ENCODE measurements at places on chromosomes 5 and 9.

DNA sequence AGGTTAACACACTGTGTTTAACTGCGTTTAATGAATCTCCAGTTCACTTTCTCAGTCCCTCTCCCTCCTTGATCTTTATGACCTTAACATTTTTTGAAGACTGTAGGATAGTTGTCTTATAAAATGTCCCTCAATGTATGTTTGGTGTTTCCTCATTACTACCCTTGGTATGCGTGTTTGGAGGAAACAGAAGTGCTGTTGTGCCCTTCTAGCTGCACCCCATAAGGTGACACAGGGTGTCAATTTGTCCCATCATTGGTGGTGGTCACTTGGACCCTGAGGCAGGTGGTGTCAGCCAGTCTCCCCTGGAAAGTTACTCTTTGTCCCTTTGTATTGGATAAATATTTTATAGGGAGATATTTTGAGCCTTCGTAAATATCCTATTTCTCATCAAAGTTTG is 52.3 kb downstream of the RAD23B start:
- no peak for DNase-seq

DNA sequence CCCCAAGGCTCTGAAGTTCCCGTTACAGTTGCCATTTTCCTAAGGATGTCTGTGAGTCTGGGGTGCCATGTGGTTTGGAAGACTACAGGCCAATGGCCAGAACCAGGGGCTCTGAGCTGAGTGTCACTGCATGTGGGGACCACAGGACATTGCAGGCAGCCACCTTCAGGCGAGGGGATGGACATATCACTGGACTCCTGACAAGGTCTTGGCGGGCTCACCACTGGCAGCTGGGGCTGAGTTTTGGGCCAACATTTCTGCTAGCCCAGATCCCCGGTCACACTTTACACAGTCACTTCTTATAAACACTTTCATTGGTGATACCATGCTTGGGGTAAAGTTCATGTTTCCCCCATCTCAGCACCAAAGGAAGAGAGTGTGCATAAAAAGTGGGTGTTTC is 109.8 kb downstream of the RASGRF2 start:
- no peak for DNase-seq

- DNase-seq, result no peak
Observed at GRCh38 chr9:4389755-4390154, 89.9 kb upstream of the GLIS3 start.

- DNase-seq, result peak; percentile 11
Observed at GRCh38 chr5:85049020-85049419, 664.3 kb upstream of the EDIL3 start.

- no peak for DNase-seq
Observed at GRCh38 chr9:92968081-92968480, 20.8 kb downstream of the FGD3 start.

GRCh38 chr9:108671794-108672193 is 184.0 kb downstream of the ACTL7B start:
- DNase-seq, result no peak

DNA sequence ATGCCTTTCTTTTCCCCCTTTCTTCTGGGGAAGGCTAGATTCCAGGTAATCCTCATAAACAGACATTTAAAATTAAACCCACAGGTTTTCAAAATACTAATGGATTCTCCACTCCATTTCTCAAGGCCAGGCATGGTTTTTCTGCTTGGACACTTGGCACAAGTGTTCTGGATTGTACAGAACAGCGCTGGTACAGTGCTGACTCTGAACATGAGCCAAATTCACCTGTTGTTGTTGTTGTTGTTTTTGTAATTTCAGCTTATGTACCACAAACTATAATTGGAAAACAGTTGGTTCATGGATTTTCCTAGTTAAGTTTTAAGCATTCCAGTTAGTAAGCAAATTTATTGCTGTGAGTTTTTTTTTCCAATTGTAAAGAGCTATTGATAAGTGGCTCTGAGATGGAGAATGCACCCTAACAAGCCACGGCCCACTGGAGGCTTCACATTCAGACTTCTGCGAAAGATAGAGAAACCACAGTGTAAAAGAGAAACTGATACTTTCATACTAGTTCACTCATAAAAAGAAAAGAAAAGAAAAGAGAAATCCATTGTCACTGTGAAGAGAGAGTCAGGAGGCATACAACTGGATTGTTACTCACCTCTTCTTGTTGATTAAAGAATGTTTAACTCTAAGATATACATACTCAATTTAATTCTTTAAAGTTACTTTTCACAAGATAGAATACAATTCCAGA is 16.2 kb upstream of the ITGA1 start:
- peak; percentile 24 for DNase-seq

DNA sequence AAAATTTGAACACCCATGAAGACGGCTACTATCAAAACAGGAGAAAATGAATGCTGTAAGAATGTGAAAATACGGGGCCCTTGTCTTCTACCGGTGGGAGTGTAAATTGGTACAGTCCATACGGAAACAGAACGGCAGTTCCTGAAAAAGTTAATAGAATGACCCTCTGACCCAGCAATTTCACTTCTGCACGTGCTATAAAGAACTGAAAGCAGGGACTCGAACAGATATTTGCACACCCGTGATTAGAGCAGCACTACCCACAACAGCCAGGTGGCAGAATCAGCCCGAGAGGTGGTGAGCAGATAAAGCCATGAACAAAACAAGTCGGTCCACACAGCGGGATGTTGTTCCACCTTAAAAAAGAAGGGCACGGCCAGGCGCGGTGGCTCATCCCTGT is 22.6 kb upstream of the SLC12A7 start:
- peak; percentile 66 for DNase-seq

- DNase-seq, result peak; percentile 89
Observed at GRCh38 chr5:132298298-132299212, 4.4 kb downstream of the SLC22A4 start.

GRCh38 chr5:174177531-174177930 is 132.0 kb downstream of the NSG2 start:
- DNase-seq, result no peak

DNA sequence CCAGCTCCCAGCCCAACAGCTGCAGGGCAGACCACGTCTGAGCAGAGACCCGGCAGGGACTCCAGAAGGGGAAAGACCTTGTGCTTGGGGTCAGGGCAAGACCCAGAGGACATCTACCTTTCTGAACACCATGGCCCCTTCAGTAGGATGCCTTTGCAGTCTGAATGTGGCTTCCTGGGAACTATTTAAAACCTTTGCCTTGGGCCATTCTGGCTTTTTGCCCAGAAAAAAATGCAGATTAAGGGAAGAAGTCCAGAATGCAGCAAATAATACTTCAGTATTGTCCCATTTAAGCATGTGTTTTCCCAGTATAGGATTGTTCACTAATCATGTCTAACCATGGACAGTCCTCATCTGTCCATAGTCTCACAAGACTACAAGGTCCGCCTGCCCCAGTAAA is 67.5 kb upstream of the ERCC6L2 start:
- no peak for DNase-seq

- DNase-seq, result no peak
Observed at GRCh38 chr9:68492806-68493205, 47.9 kb downstream of the TMEM252 start.

- peak; percentile 12 for DNase-seq
Observed at GRCh38 chr9:113863345-113863744, 12.8 kb upstream of the ZNF618 start.

DNA sequence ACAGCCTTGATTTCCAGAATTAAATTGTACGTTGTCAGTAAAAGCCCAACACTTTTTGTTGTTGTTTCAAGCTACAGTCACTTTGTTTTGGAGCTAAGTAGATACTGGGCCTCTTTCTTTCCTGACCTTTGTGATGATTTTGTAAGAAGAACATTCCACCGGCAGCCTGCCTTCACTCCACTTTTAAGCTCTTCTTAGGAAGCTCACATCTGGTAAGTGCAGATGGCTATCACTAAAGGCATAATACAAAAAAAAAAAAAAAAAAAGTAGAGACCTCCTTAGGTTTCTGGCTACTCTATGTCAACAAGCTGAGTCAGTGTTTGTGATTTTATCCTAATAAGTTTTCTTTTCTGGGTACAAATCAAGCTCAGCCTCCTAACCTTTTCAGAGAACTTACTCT is 1922.1 kb upstream of the WWC1 start:
- DNase-seq, result no peak

GRCh38 chr9:121317737-121318630 is 50.0 kb downstream of the GSN start:
- DNase-seq, result no peak

DNA sequence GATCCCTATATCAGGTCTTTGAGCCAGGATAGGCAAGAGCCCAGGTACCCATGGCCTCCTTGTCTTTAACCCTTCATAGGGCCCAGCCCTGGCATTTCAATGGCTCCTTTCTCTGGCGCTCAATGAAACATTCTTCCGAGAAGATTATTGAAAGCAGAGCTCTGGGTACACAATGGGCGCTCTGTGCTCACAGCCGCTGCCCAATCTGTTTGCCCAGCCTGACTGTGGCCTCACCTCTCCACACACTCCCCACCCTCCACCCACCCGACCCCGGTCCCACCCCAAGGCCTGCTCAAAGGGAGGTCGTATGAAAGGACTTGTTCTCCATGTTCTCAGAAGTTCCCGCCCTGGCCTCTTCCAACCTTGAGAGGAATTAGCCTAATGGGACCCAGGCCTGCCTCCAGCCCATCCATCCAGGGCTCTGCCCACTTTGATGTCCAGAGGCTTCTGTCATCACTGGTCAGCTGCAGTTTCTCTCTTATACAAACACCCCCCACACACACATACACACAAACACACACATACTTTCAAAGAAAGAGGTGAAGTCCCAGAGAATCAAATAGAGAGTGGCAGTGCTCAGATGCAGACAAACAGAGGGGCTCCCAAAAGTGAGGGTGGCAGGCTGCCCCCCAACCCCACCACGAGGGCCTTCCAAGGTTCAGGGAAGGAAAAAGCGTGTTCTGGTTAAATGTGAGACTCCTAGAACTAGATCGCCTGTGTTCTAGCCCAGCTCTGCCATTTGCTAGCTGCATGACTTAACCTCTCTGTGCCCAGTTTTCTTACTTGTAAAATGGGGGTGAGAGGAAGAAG is 5.1 kb upstream of the ARSI start:
- no peak for DNase-seq

- DNase-seq, result peak; percentile 21
Observed at GRCh38 chr5:143251190-143251589, 152.3 kb downstream of the NR3C1 start.

DNA sequence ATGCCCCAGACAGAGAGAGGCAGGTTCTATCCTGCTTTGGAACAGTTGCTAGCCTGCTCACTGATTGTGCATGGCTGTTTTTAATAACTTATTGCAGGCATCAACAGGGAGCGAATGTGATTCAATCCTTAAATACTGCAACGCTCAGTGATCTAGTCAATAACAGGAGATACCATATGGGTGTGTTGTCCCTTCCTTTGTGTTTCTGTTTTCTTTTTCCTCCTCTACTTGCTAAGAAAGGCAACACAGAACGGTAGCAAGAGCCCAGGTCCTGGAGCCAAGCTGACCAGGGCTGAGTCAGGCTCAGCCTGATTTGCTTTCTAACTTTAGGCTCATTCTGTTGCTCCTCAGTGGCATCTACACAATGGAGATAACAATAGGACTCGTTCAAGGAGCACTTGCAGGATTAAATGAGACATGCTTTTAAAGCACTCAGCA is 98.6 kb upstream of the EQTN start:
- no peak for DNase-seq

GRCh38 chr5:54311176-54311677 is 854 bp upstream of the ARL15 start:
- no peak for DNase-seq

- DNase-seq, result no peak
Observed at GRCh38 chr9:5820425-5820824, 12.5 kb downstream of the ERMP1 start.

- peak; percentile 95 for DNase-seq
Observed at GRCh38 chr5:59039296-59040023, 456.6 kb downstream of the RAB3C start.

- DNase-seq, result no peak
Observed at GRCh38 chr9:69933445-69933844, 110.2 kb upstream of the MAMDC2 start.

DNA sequence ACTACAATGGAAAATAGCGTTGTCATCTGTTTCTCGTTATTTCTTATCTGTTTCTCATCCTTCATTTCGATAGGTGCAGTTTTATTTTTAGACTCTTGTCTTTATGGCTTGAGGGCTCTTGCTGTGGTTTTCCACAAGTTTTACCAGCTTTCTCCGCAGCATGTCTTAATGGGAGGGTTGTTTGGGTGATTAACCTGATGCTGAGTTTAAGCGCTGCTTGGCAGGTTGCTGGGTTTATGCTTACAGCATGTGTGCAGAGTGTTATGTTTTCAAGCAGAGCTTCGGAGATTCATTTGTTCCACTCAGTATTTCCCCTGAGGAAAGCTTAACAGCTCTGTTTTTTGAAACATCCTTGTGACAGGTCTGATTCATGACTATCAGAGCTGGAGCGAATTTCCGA is 154.0 kb downstream of the SLC12A2 start:
- no peak for DNase-seq

DNA sequence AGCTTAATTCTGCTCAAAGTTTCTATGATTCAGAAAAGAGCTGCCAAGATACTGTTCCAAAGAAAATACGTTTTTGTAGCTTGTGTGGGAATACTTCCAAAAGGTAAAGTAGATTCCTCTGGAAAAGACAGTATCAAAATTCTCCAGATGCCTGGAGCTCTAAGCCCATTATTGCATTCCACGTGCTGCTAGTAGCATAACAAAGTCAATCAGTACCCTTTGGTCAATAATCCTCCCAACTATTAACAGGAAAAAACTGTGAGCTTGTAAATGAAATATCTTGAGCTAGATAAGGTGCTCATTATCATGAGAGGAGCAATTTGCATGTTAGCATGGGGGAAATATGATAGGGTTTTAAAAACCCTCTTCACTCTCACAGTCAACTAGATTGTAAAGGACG is 229.5 kb upstream of the TYRP1 start:
- DNase-seq, result no peak

Data from suppressor macrophage treated with lipopolysaccharide for 4 hours (primary cell).